AG09309 (cell line): ENCODE measurements at places on chromosomes 3 and 15.

GRCh38 chr15:46543626-46544025, 908.8 kb downstream of the SQOR start:
- no peak for DNase-seq

- no peak for DNase-seq
Observed at GRCh38 chr3:46742992-46743585, 25.4 kb upstream of the PRSS50 start.

- no peak for DNase-seq
Observed at GRCh38 chr3:23916152-23916885, 471 bp downstream of the NKIRAS1 start.

GRCh38 chr3:5994651-5995050, 807.1 kb downstream of the EDEM1 start:
- DNase-seq, result no peak

- DNase-seq, result no peak
Observed at GRCh38 chr3:101938262-101938847, 89.0 kb downstream of the NFKBIZ start.

DNA sequence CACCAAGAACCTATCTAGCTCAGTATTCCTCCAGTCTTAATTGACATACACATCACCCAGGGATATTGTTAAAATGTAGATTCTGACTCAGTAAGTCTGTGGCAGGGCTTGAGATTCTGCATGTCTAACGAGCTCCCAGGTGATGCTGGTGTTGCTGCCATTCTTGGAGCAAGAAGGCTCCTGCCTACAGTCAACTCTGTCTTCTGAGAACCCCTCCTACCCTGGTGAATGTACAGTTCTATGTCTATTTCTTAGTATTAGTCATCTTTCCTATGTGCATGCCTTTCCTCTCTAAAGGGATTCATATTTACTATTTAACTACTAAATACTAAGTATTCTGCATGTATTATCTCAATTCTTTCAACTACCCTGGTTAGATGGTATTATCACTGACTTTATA, 268.7 kb downstream of the EDEM1 start:
- DNase-seq, result no peak
